Dorsolateral prefrontal cortex (tissue), 122 donors: ENCODE measurements at places on chromosomes 5 and 9.

GRCh38 chr9:136679431-136679941 lies 7.8 kb downstream of the AGPAT2 start:
- DNase-seq = no peak

DNA sequence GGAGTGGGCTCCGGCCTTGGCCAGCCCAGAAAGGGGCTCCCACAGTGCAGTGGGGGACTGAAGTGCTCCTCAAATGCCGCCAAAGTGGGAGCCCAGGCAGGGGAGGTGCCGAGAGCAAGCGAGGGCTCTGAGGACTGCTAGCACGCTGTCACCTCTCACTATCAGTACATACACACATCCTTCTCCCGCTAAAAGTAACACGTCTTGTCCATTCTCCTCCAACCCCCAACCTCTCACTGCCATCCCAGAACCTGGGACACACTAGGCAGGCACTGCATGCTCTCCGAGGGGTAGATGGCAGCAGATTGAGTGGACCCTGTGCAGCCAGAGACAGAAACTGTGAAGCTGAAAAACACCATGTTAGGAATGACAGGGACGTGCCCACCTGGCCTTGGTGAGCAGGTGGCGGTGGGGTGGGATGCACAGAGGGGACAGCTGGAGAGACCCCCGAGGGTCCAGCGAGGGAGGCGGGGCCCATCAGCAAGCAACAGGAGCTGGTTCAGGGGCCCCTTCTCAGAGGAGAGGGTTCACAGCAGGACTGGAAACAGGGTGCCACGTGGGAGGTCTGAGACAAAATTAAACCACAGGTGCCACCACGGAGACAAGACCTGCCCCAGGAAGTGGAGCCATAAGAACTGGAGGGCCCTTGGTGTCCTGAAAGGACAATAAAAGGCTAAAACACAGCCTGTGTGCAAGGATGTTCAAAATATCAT lies 16.9 kb downstream of the SEMA4D start:
- no peak for DNase-seq

- no peak for DNase-seq
Observed at GRCh38 chr5:174876-175465, 16.3 kb upstream of the LRRC14B start.

GRCh38 chr5:16784843-16785791 lies 151.0 kb downstream of the MYO10 start:
- no peak for DNase-seq

DNA sequence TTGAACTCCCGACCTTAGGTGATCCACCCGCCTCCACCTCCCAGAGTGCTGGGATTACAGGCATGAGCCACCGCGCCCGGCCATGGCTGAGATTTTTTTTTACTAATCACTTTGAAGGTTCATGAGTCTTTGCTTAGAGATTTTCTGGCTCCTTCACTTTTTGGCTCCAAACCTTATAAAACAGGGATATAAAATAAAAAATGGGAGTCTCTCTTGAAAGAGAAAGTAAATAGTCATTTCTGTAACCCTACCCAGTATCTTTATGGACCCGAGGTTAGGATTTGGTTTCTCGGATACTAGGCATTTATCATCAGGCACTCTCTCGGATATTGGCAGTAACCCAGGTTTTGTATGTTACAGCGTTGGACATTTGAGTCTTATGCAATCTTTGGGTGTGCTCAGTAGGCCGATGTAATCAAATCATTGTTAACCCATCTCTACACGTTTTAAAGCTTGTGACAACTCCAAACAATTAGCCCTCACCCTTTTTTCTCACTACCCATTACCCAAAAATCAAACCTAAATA lies 25.3 kb downstream of the STXBP1 start:
- DNase-seq = no peak

DNA sequence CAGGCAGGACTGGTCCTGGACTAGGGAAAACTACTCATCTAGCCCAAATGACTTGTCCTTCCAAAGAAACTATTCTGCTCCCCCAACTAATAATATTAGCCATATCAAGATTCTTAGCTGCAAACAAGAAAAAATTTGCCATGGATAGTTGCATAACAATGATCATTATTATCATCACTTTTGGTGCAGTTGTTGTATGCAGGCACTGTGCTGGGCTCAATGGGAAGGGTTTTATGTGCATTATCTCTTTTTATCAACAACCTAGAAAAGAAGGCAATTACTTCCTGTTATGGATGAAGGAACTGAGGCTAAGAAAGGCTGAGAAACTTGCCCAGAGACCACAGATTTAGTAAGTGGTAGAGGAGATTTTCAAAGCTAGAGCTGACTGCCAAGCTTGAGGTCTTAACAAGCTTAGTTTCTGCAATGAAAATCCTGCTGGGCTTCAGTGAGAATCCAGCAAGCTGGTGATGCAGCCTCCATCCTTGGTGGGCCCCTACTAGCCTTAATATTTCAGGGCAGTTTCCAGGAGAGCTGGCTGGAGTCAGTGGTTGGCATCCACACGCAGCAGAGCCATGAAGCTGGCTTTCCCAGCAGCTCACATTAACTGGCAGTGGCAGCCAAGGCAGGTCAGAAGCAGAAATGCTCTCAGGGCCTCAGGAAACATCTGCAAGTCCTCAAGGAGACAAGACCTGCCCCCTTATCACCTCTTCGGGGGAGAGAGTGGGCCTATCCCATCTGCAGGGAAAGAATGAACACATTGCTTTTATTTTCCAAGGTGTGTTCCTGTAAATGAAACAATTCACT lies 20.5 kb upstream of the MEGF9 start:
- no peak for DNase-seq

DNA sequence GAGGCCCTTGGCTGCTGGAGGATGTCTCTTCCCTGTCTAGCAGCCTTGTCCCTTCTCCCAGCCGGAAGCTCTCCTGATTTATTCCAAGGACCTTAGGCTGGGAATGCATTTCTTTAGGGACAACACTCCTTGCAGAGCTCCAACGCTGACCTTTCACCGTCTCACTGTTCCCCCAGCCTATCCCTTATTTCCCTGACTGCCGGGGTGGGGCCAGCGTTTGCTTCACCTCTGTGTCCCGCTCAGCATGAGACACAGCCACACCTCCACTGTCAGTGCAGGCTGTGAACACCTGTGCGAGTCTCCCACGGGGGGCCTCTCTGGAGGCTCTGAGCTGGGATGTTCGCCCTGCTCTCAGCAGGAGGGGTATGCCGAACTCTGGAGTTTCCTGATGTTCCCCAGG lies 106.2 kb upstream of the FCN2 start:
- no peak for DNase-seq

GRCh38 chr5:66149950-66150349 lies 5.8 kb downstream of the SREK1 start:
- DNase-seq = no peak

- no peak for DNase-seq
Observed at GRCh38 chr5:60550311-60550710, 149.7 kb downstream of the DEPDC1B start.

GRCh38 chr5:58114324-58114723 lies 345.6 kb downstream of the PLK2 start:
- no peak for DNase-seq

GRCh38 chr5:147740864-147741263 lies 41.7 kb downstream of the JAKMIP2 start:
- DNase-seq = no peak

DNA sequence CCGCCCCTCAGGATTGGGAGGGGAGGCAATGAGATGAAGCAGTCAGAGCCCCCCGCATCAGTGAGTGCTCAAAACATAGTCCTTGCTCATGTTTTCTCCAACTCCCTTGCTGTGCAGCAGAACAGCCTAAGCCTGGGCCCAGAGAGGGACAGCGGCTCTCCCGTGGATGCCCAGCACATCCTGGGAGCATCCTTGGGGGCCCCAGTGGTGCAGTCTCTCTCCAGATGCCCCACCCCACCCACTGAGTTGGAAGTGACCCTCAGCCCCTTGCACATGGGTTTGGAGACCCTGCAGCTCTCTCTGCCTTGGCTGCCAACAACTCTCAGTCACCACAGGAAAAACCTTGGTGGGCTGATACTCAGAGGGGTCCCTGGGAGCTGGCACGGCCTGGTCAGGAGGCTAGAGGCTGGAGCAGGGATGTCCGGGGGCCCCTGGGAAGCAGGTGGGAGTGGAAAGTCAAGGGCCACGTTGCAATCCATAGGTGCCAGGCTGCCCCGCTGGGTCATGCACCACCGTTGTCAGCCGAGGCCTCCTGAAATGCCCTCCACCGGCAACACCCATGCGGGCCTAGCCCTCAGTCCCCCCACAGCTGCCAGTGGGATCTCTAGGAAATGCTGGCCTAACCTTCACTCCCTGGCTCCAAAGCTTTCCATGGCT lies 242.5 kb downstream of the PBX3 start:
- DNase-seq = no peak

- no peak for DNase-seq
Observed at GRCh38 chr5:139481122-139481533, 1.4 kb downstream of the STING1 start.

DNA sequence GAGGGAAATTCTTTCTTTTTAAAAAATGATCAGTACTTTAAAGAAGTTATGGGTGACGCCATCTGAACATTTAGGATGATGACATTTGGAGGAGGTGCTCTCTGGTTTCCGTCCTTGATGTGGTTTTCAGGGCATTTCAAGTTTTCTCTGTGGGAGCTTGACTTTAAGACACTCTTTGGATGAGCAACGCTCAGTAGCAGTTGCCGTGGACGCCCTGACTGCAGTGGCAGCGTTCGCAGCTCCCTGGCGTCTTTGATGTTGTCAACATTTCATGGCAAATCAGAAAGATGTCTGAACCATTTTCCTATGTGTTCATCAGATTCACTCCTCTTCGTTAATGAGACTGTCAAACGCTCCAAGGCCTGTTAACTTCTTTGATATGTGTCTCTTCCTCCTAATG lies 86.1 kb downstream of the ZNF354C start:
- no peak for DNase-seq

- no peak for DNase-seq
Observed at GRCh38 chr9:26406676-26407075, 485.9 kb downstream of the CAAP1 start.

DNA sequence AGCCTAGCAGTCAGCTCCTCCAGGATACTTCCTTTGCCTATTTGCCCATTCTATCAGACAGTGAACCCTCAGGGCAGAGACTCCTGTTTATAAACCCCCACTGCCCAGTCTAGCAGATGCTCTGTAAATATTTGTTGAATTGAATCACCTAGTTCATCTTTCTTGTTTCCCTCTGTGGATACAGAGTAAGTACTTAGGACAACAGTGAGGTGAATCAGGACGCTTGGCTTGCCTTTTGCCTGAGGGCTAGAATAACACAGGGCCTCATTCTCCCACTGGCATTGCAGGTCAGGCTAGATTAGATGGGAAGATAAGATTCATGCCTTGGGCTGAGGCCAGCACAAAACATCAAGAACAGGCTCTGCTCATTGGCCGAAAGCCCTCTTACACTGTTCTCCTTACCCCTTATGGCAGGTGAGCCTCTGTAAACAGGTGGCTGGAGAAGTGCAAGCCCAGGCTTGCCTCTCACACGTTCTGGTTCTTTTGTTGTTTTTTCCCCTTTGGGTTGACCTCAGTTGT lies 22.2 kb downstream of the TNFSF8 start:
- no peak for DNase-seq

DNA sequence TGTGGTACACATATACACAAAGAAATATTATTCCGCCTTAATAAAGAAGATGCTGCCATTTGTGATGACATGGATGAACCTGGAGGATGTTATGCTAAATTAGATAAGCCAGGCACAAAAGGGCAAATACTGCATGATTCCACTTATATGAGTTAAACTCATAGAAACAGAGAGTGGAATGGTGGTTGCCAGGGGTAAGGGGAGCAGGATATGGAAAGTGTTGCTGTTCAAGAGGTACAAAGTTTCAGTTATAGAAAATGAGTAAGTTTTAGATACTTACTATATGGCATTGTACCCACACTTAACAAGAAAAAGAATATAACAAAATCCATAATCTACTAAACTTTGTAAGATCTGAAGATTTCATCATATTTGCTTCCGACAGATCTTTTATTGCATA lies 252.2 kb downstream of the SYK start:
- no peak for DNase-seq

DNA sequence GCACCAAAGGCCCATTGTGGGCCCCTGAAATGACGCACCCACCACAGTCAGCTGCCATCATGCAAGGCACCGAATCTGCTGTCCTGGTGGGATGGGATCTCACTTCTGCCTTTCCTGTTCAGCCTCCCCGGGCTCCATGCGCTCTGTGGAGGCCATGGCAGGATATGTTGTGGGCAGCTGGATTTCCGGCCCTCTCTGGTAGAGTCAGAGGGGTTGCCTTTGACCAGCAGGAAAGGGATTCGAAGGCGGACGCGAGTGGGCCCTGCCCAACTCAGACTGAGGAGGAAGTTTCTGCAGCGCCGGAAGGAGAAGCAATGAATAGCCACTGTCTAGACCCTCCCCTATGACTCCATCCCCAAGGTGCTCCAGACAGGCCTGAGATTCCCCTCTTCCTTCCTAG lies 35.5 kb downstream of the GADD45G start:
- DNase-seq = no peak

GRCh38 chr5:23027331-23027730 lies 174.2 kb upstream of the CDH12 start:
- no peak for DNase-seq

GRCh38 chr5:123858938-123859337 lies 347.0 kb downstream of the CSNK1G3 start:
- DNase-seq = no peak

DNA sequence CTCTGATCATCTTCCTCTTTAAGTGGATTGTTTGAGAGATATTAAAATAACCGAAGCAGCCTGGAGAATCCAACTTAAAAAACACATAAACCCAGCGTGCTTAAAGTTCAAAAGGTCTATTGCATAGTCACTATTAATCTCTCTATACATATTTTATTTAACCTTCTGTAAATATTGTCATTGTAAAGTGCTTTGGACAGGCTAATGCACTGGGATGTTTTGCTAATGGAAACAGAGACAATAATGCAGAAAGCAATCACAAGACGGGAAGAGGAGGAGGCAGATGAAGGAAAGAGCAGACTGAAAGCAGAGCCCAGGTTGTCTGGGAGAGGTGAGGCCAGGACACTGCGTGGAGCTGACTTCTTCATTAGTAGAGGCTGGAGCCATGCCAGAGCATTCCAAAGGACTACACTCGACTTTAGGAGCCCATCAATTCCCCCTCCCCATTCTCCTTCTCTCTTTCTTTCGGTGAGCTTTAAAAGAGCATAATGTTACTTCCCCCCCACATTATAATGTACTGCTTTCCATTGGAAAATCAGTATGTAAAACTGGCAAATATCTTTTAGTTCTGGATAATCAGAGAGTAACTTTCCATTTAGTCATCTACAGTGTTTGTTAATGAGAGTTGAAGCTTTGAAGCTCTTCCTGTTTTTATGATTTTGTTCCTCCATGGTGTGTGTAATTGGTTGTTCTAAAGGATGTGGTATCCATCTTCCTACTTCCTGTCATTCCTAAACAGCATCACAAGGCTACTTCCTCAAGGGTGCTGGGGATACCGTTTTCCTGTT lies 307.3 kb upstream of the MPDZ start:
- no peak for DNase-seq

GRCh38 chr9:34992376-34992951 lies 2.9 kb downstream of the DNAJB5 start:
- DNase-seq = no peak

GRCh38 chr5:156556666-156557406 lies 229.9 kb downstream of the SGCD start:
- DNase-seq = no peak

- no peak for DNase-seq
Observed at GRCh38 chr9:114278881-114279570, 43.9 kb upstream of the ORM1 start.

- no peak for DNase-seq
Observed at GRCh38 chr9:87062746-87063145, 115.4 kb upstream of the GAS1 start.

GRCh38 chr5:52758014-52758413 lies 29.7 kb upstream of the ITGA1 start:
- no peak for DNase-seq

GRCh38 chr5:181098762-181099601 lies 32.0 kb downstream of the OR2V1 start:
- no peak for DNase-seq
